ENCODE measurements at places on chromosomes 1 and 21. TPM values are rescaled to one million over a fixed set of nuclear protein-coding genes. Genes with fewer than 3 reads are reported as not detected.

The NKAIN1 gene
- not detected for total RNA-seq

The TEDDM1 gene
- not detected for total RNA-seq

- peak overlapping the region; percentile 96 for H3K27ac ChIP-seq
- H3K36me3 ChIP-seq = no peaks in the 10 kb centered on the region
- H3K4me3 ChIP-seq = peak overlapping the region; percentile 18
These were observed 2.7 kb downstream of the SLC9A1 start for GRCh38 chr1:27152004-27152828.

DNA sequence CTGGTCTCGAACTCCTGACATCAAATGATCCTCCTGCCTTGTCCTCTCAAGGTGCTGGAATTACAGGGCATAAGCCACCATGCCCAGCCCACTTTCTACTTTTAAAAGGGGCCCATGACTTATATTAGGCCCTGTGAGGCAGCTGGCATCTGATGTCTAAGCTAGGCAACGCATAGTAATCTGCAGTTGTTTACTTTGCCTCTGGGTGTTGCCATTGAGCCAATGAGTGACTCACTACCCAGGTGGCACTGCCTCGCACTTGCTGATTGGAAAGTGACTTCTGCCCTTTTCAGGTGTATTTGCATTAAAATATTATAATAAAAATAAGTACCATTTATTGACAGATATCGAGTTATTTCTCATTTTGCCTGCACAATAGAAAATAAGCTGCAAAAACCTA, 84.9 kb downstream of the KIF14 start:
- DNase-seq = no peak
- no peak overlapping the region for H3K27ac ChIP-seq
- H3K4me1 ChIP-seq = no peaks in the 10 kb centered on the region
- H3K36me3 ChIP-seq = no peaks in the 10 kb centered on the region
- H3K4me3 ChIP-seq = no peak overlapping the region

The RPE65 gene
- total RNA-seq = not detected

The NCMAP gene
- not detected for total RNA-seq

GRCh38 chr1:3250624-3251023, 181.6 kb downstream of the PRDM16 start:
- no peaks in the 10 kb centered on the region for H3K4me1 ChIP-seq
- no peak overlapping the region for H3K27ac ChIP-seq
- peaks cover 58% of the 10 kb centered on the region for H3K27me3 ChIP-seq
- no peak overlapping the region for H3K4me3 ChIP-seq

DNA sequence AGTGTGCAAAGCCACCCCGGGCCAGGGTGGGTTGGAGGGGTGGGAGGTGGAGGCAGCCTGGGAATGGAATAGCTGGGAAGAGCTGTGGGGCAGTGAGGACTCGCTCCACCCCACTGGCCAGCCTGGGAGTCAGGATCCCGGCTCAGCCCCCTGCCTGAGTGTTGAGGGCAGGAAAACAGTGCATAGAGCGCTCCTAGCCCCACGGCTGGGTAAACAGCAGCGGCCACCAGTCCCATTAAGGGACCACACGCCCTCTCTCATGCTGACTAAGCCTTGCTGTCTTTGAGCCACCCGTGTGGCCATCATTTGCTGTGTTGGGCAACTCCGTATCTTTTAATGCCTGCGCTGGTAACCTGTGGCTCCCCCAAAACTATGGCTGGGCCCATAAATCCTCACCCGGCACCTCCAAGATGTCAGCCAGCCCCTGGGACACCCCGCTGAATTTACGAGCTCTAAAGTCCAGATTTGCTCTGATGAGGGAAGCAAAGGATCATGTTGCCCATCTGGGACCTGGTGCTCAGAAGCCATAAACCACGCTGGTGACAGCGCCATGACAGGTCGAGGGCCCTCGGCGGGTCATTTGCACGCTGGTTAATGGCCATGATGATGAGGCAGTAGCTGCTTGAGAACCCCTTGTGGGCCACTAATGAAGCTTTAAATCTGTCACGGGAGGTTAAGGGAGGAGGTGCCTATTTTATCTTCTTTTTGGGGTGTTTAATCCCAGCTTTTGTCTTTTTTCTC, 34.9 kb downstream of the SYF2 start:
- H3K27ac ChIP-seq = no peak overlapping the region
- DNase-seq = no peak
- peaks cover 10% of the 10 kb centered on the region for H3K27me3 ChIP-seq
- no peak overlapping the region for H3K4me3 ChIP-seq
- no peaks in the 10 kb centered on the region for H3K4me1 ChIP-seq
- no peaks in the 10 kb centered on the region for H3K36me3 ChIP-seq

The CYP4X1 gene
- total RNA-seq = 7.5 TPM

DNA sequence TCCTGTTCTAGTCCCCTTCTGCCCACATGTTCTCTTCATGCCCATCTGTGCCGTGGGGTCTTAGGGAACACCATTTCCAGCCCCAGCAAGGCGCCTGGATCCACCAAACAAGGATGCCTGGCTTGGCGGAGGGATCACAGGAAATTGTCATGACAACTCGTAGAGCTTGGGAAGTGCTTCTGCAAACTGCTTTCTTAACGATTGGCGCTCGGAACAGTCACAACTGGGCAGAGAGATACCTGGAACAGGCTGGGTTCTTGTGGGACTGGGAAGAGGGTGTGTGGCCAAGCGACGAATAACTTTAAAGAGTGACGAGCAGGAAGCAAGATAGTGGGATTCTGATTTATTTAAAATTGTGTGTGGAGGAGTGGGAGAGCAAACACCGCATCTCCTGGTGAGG, 329.8 kb downstream of the RPS6KC1 start:
- H3K4me3 ChIP-seq = no peak overlapping the region
- no peaks in the 10 kb centered on the region for H3K4me1 ChIP-seq
- no peaks in the 10 kb centered on the region for H3K36me3 ChIP-seq
- H3K27ac ChIP-seq = no peak overlapping the region
- DNase-seq = no peak

GRCh38 chr1:155978973-155979429, 654 bp upstream of the ARHGEF2 start:
- H3K4me3 ChIP-seq = peak overlapping the region; percentile 96
- no peaks in the 10 kb centered on the region for H3K36me3 ChIP-seq
- peak; percentile 73 for DNase-seq

DNA sequence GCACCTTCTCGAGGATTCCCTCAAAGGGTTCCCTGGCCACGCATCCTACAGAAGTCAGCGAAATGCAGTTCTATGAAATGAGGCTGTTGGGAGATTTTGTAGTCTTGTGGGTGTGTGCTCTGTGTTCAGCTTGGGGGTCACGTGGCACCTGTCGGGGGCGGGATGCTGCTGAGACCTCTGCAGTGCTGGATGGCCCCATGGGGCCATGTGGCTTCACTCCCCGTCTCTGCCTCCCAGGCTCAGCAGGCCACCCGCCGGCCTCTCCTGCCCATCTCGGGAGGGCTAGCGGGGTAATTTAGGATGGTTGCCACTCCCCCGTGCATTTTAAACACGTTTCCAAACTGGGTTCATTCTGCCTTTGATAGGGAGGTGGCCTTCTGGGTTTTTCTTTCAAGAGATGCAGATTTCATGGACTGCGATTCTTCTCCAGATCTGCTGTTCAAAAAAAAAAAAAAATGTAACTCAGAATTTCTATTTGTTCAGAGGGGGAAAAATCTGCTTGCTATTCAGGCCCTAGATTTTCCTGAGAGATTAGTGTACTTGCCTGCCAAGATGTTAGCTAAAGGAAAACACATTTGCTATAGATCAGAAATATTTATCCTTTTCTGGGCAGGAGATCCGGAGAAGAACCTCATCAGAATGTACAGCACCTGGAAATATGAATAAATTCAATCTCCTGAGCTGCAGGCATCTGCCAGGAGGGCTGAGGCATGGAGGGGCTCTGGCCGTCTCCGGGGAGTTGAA, 277.2 kb upstream of the VAMP3 start:
- no peak overlapping the region for H3K4me3 ChIP-seq
- H3K36me3 ChIP-seq = no peaks in the 10 kb centered on the region
- no peak overlapping the region for H3K27ac ChIP-seq

GRCh38 chr21:44650973-44651675, 3.3 kb downstream of the KRTAP12-4 start:
- peaks cover 10% of the 10 kb centered on the region for H3K27me3 ChIP-seq
- no peak for DNase-seq
- H3K4me1 ChIP-seq = no peaks in the 10 kb centered on the region
- H3K27ac ChIP-seq = no peak overlapping the region

DNA sequence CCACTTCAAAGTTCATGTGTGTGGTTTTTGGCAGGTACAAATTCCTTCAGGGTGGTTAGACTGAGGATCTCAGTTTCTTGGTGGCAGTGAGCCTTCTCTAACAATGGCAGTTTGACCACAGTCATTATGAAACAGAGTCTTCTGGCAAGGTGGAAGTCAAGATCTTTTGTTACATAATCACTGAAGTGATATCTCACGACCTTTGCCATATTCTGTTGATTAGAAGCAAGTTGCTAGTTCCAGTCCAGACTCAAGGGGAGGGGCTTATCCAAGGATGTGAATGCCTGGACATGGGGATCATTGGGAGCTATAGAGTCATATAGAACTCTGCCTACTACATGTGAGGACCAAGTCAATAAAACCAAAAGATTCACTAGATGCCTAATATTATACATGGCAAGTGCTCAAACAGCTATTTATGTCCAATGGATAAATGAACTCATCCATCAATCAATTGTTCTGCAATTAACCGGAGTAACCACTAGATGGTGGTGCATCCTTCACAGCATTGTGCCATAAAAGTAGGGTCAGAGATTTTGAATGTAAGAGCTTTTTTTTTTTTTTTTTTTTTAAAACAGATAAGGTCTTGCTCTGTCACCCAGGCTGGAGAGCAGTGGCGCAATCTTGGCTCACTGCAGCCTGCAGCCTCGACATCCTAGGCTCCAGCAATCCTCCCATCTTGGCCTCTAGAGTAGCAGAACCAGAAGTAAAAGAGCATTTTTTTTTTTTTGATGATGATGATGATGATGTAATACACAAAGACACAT, 131.9 kb downstream of the CRB1 start:
- H3K4me1 ChIP-seq = no peaks in the 10 kb centered on the region
- H3K27me3 ChIP-seq = no peaks in the 10 kb centered on the region
- H3K4me3 ChIP-seq = no peak overlapping the region
- no peak overlapping the region for H3K27ac ChIP-seq
- DNase-seq = no peak

GRCh38 chr21:18384771-18385170, 18.8 kb downstream of the TMPRSS15 start:
- no peaks in the 10 kb centered on the region for H3K27me3 ChIP-seq
- H3K4me1 ChIP-seq = no peaks in the 10 kb centered on the region
- H3K4me3 ChIP-seq = no peak overlapping the region
- H3K27ac ChIP-seq = no peak overlapping the region
- no peaks in the 10 kb centered on the region for H3K36me3 ChIP-seq

DNA sequence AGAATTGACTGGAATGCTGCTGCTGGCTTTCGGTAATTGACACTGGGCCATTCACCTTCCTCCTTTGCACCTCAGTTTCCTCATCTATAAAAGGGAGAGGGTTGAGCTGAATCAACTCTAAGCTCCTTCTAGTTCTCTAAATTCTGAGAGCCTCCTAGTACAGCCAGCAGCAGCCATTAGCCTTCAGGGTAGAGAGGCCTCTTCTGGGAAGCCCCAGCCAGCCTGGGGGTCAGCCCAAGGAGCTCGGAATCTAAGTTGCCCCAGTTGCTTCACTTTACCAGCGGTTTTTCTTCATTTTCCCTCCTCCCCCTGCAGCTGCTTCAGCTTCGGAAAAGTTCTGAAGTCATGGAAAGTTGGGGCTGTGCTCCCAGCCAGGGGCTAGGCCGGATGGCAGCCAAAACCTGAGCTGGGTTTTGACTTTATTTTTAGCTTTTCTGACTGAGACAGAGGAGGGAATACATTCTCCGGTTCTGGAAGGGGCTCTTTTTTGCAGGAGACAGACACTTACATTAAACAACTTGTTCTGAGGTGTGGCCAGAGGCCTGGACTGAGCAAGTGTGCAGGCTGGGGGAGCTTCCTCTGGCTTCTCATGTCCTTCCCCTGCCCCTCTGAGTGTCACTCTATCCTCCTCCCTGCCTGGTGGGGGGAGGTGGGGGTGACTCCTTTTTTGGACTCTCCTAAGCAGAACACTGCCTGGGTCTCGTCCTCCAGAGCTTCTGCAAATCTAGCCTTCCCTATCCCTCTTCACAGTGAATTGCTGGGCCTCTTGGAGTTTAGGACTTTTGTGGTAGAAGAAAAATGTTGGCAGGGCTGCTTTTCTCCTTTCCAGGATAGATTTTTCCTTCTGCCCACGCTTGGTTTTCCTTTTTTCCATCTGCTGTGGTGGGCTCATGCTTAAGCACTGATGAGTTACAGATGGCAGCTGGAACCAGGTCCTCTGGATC, 14.4 kb downstream of the LMNA start:
- DNase-seq = peak; percentile 91
- H3K4me1 ChIP-seq = peaks cover 4% of the 10 kb centered on the region
- peak overlapping the region; percentile 22 for H3K4me3 ChIP-seq
- peak overlapping the region; percentile 98 for H3K27ac ChIP-seq

DNA sequence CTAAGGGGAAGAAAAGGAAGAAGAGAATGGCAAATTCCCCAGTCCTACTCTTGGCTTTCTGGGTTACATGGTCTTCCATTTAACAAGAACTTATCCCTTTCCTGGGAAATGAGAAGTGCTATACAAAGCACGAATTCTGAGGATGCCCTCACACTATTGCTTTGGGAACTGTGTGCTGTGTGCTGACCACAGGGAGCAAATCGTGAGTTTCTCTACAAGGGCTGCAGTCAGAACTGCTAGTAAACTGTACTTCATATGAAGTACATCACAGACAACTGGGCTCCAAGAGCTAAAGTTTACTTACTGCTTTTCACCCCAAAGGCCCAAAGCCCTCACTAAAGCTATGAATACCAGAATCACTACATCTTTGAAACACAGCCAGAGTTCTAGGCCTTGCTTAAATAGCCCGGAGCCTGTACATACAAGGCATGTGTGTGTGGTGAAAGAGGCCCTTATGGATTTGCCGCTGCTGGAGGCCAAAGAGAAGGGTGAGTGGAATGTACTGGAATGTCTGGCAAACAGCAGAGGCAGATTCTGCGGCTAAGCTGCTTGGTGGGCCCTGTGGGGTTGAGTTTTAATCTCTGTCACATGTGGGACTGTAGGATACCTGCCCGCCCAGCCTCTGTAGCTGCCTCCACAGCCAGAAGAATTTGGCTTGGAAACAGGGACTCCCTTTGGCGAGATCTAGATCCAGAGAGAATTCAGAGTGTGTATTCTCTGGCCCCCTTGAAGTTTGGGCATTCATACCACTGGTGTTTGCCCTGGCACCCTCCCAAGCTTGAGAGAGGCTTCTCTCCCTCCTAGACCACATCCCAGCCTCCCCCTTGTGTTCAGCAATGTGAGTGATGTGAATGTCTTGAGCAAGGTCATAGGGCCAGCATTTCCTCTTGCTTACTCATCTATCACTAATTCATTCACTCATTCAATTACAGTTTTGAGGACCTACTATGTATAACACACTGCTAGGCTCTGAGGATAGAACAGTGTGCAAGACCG, 21.9 kb upstream of the TRIM67 start:
- no peak for DNase-seq
- H3K4me1 ChIP-seq = no peaks in the 10 kb centered on the region
- no peak overlapping the region for H3K27ac ChIP-seq

Data from sigmoid colon (tissue), 7 donors.